Adipocyte (in vitro differentiated cells): ENCODE measurements at places on chromosomes 4 and X.

DNA sequence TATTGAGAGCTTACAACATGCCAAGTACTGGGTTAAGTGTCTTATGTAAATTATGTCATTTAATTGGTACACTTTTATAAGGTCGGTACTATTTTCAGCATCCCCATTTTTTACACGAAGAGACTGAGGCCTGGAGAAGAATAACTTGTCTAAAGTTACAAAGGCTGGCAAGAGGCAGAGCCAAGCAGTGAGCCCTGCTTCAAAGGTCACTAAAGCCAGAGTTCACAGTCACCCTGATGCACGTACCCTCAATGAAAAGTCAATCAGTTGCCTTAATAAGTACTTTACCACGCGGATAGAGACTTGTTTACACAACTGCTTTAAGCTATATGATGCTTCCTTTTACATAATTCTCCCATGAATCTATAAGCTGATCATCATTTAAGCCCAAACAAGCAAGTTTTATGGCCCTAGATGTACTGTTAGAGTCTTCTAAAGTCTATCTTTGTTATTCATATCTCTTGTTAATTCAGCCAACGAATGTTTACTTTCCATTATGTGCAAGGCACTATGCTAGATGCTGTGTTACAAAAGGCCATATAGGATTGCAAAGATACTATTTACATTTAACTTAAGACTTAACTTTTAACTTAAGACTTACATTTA lies 57.4 kb downstream of the SEL1L3 start:
- DNase-seq = no peak

DNA sequence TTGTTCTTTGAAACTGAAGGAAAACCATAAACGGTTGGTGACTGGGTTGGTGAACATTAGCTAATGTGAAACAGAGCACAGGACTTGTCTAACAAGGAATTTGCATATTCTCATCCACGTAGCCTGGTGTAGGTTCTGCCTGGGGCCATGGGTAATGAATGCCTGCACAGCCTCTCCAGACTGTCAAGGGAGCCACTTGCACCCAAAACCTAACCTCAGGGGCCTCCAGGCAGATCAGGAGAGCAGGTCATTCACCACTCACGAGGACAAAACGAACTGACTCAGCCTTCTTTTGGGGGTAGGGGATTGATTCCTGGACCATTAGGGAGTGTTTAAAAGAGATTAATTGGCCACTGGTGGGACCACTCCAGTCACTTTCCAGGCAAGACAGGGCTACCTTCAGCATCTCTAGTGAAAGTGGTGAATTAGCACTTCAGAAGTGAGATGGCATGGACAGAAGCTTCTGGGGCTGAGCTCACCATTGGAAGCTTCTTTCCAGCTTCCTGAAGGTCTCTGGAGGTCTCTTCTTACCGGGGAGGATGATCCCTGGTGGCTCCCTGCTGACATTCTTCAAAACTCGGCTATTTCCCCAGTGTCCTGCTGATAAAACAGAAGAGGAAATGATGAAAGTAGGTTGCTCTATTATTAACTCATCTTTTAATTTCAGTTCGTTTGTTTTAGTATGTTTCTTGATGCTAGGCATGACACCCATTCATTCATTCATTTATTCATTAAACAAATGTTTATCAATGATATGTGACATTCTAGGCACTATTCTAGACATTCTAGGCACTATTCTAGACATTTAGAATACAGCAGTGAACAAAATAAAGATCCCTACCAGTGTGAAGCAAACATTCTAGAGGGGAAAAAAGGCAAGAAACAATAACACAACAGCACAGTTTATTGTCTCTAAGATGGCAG lies 104.5 kb upstream of the LNX1 start:
- no peak for DNase-seq

DNA sequence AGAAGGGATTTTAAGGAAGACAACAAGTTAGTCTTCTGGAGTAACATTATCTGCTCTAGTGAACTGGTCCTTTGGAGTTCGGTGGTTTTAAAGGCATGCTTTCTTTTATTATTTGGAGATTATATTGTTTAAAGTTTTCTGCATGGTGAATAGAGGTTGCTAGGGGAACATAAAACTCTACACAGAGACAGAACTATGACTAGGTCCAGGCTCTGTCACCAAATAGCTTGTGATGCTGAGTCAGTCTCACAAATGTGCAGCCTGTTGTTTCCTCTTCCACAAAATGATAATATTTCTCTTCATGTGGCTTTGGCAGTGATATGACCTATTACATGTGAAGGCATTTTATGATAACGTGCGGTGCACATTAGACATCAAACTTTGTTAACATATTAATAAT lies 132.6 kb downstream of the PACRGL start:
- DNase-seq = no peak

- DNase-seq = peak; percentile 31
Observed at GRCh38 chrX:30309139-30309571, at the start of gene NR0B1. NR0B1 (minus strand) TSS chrX:30309390; CDS start chrX:30309363, 27 bp downstream.

GRCh38 chr4:128357286-128357685 lies 69.7 kb upstream of the PGRMC2 start:
- no peak for DNase-seq

DNA sequence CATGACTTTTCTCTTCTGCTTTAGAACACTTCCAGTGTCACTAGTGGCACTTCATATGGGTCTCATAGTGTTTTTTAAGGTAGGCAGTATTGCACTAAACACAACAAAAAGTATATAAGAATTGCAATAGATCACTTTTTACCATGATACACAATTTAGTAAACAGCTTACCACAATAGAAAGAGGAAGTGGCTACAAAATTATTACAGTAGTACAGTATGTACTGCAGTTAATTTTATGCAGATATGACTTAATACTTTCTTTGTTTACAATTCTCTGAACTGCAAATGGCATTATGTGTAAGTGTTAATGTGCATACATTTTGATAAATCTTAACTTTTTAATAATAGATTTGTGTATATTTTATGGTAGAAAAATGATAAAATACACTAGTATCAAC lies 157.3 kb downstream of the RRAGB start:
- no peak for DNase-seq

DNA sequence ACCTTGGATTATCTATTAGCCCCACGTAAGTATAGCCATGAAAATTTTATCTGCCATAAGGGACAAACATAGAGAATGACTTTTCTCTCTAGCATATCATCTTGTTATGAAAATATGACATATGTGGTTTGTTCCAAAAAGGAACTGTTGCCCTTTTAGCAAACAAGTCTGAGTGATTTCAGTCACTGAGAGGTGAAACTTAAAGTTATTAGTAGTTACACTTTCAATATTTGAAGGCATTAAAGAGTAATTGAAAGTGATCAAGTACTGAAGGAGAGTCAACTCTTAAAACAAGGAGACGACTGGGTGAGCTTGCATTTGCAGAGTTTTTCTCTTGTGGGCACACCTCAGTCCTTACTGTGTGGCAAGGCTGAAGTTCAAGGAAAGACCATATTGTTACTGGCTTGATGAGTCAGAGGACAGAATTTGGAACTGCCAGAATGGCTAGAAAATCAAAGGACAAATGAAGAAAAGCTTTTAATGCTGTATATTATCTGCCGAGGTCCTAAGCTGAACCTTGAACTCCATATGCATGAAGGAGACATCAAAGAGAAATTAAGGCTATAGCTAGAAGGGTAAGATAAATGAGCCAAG lies 205.1 kb upstream of the EMCN start:
- DNase-seq = no peak

- DNase-seq = peak; percentile 7
Observed at GRCh38 chr4:40099010-40099409, 42.4 kb downstream of the N4BP2 start.

- no peak for DNase-seq
Observed at GRCh38 chr4:128387600-128388351, 100.2 kb upstream of the PGRMC2 start.
